ENCODE measurements at places on chromosomes 5 and 9.

GRCh38 chr5:148556835-148557234 lies 97.5 kb downstream of the HTR4 start:
- no peak for DNase-seq

- no peak for DNase-seq
These were observed 604.8 kb downstream of the BNC2 start for GRCh38 chr9:16265688-16266087.

GRCh38 chr5:143552680-143553079 lies 149.2 kb upstream of the NR3C1 start:
- no peak for DNase-seq

DNA sequence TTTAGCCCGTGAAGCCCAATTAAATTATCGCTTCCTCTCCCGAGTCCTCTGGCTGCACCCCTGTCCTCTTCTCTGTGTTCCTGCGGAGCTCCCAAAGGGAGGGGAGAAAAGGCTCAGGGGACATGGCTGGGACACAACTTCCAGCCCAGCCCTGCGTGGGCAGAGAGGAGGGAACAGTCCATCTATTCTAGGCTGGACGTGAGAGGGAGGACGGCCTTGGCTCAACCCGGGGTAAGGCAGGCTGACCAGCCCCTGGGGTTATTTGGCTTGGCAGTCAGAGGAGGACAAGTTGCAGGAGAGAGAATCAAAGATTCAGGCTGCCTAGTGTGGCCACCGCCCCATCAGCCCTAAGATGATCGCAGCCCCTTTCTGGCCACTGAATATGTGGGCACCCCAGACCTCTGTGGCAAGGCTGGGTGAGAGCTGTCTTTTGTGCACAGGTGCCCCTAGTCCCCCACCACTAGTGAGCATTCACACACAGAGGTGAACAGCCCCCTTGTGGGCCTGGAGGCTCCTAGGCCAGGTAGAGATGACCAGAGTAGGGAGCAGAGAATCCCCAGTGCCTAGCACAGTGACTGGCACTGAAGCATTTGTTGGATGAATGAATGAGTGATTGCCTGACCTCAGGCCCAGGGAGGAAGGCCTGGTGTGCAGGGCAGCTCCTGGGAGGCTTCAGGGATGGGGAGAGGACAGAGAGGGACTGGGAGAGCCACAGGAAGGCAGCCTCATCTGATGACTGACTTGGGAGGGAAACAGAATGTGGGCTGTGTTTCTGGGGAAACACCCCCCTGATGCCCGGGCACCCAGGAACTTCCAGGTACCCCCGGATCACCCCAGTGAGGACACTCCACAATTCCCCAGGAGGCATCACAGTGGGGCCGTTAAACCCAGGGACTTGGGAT lies 133.9 kb downstream of the C9orf50 start:
- no peak for DNase-seq

DNA sequence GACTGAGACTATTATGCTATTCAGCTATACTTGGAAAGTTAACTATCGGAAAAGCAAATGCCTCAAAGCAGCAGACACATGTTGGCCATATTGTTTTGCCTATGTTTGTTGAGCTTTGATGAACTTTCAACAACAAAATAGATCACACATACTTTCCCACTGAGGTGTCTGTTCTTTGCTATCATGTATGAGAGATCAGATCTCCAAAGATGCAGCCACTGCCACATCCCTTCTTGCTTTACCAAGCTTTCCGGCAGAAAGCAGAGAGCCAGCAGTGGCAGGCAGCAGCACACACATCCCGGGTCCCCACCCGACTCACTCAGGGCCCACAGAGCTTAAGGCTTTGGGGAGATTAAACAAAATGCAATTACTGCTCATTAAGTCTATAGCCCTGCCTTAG lies 18.8 kb downstream of the ZBTB5 start:
- DNase-seq: no peak

Data from activated naive CD4-positive, alpha-beta T cell treated with anti-CD3 and anti-CD28 coated beads, Interleukin-2, amount 50 U/mL, for 72 hours (primary cell).